Activated naive CD4-positive, alpha-beta T cell (primary cell): ENCODE measurements at places on chromosomes 5 and 9.

GRCh38 chr9:69079186-69079585 is 43.6 kb downstream of the FXN start:
- no peak for DNase-seq

DNA sequence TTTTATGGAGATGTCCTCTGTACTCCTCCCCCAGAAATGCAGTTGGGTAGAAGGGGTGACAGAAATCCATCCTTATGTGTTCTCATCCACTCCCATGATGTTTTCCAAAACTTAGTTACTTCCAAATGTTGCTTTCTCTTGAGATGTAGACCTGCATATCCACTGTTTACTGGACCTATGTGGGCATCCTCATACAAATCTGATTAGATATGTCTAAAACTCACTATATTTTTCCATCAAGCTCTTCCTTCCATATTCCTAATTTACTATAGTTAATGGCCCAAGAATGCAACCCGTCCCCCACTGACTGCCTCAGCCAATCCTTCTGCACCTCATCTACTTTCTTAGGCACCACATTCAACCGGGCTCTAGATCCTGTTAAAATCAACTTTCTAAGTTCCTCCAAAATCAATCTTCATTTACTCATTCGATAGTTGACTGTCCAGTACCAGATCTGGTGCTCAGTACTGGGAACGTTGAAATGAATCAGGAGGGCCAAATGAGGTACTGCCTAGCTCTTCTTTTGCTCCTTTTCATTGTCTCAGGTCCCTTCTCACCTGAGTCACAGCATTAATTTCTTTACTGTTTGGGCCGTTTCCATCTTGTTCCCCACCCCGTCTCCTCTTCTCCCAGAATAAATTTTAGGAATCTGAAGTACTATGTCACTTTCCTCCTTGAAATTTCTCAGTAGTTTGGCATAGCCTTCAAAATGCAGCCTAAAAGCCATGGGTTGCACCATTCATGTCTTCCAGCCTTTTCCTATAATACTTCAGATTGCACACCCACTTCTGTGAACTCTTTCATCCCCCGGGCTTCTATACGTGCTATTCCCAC is 7.9 kb downstream of the PLK2 start:
- DNase-seq, result no peak

DNA sequence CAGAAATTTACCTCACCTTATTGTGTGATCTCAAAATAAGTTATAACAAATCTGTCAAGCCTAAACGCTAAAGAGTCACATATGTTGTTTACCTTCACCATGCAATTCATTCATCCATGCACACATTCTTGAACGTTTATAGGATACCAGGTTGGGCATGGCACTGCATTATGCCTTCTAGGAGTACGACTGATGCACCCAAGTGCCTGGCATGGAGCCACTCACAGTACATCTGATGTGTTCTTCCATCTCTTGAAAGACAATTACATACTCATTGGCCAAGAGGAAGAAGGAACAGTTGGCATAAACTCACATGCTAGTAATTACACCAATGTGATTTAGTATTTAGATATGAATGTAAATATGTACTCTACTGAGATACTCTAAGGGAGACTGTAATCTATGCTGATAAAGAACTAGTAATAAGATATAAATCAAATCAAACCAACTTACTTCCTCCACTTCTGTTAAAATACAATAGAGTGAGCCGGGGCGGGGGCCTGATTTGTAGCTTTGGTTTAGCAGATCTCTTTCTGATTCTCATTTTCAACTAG is 90.7 kb downstream of the LPAR1 start:
- DNase-seq, result no peak

- DNase-seq, result no peak
Observed at GRCh38 chr9:134624621-134625181, 16.9 kb upstream of the COL5A1 start.

- DNase-seq, result no peak
Observed at GRCh38 chr9:137607141-137607857, 1.8 kb downstream of the ARRDC1 start.
